ENCODE measurements at places on chromosomes 16 and 17. TPM values are rescaled to one million over a fixed set of nuclear protein-coding genes. Genes with fewer than 3 reads are reported as not detected.

PRR29 gene
- 0.55 TPM for total RNA-seq

DNA sequence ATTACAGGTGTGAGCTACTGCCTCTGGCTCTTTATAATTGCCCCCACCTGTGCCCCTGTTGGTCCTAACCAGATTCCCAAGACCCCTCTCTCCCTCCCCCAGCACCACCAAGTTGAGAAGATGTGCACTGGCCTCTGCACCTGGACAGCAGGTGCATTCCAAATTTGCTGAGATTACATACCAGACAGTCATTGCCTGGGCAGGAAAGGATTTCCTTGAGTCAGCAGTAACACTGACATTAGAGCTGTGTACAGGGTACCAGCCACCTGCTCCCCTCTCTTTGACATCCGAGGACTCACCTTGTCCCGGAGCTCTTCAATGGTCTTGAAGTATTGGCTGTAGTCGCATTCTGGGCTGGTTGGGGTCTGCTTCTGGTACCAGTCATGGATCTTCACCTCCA, 659 bp downstream of the KRT15 start:
- no peak for DNase-seq

- DNase-seq, result no peak
Observed at GRCh38 chr17:72430611-72431432, 310.0 kb downstream of the SOX9 start.

GRCh38 chr17:82527898-82528297, 8.4 kb downstream of the FOXK2 start:
- DNase-seq, result no peak

- DNase-seq, result no peak
Observed at GRCh38 chr17:65694601-65695000, 133.2 kb upstream of the AXIN2 start.
